Activated T-helper 2 cell treated with anti-CD3 and anti-CD28 coated beads, Interferon-gamma antibody, Interleukin-2, Interleukin-4, amounts not matched to agents 10 μg/mL and 5 μg/mL and 100 μg/mL, durations not matched to agents 14 hours and 24 hours and 36 hours (primary cell): ENCODE measurements at places on chromosomes 1 and 21. TPM values are rescaled to one million over a fixed set of nuclear protein-coding genes. Genes with fewer than 3 reads are reported as not detected.

Gene EIF3I
- total RNA-seq = 287 and 293 TPM in 2 replicates

Gene TSSK3
- 1.1 TPM in 2 replicates for total RNA-seq

Gene CFHR4
- not detected in 2 replicates for total RNA-seq

Gene GNAT2
- total RNA-seq = 0.18 TPM in 1 of 2 replicates, not detected in the other

Gene EFCAB14
- 69.1 and 71.3 TPM in 2 replicates for total RNA-seq

Gene ASCL5
- total RNA-seq = not detected in 2 replicates

Gene TFAP2E
- 0.50 and 0.51 TPM in 2 replicates for total RNA-seq
